ENCODE measurements at places on chromosomes 2 and 18.

DNA sequence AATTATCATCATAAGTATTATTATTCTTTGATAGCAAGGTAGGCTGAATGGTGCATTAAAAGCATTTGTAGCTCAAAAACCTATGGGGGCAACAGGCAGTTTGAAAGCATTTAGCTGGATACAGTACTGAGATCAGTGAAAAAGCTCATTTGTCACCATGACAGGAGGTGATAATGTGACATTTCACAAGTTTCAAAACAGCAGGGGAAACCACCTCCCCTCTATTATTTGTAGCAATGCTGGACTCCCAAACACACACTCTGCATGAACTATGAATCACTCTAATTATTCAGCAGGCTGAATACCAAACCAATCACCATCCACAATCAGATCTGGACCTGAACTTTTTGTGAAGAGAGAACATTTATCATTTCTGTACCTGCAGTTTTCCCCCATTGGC lies 63.4 kb downstream of the MYO5B start:
- DNase-seq: no peak

DNA sequence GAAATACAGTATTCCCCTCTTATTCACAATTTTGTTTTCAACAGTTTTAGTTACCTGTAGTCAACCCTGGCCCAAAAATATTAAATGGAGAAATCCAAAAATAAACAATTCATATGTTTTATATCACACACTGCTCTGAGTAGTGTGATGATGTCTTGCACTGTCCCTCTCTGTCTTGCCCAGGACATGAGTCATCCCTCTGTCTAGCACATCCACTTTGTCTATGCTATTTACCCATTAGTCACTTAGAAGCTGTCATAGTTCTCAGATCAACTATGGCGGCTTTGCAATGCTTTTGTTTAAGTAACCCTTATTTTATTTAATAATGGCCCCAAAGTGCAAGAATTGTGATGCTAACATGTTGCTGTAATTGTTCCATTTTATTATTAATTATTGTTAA lies 380.6 kb upstream of the REG3G start:
- no peak for DNase-seq

GRCh38 chr18:36312806-36313395 lies 15.4 kb downstream of the FHOD3 start:
- no peak for DNase-seq

GRCh38 chr18:37967261-37967660 lies 401.7 kb upstream of the CELF4 start:
- no peak for DNase-seq

- no peak for DNase-seq
Observed at GRCh38 chr2:241641631-241642030, 4.1 kb downstream of the ATG4B start.
